ENCODE measurements at places on chromosomes 12 and 14.
A peak's percentile ranks its signal among the peaks of the same experiment; 100 is the strongest.

DNA sequence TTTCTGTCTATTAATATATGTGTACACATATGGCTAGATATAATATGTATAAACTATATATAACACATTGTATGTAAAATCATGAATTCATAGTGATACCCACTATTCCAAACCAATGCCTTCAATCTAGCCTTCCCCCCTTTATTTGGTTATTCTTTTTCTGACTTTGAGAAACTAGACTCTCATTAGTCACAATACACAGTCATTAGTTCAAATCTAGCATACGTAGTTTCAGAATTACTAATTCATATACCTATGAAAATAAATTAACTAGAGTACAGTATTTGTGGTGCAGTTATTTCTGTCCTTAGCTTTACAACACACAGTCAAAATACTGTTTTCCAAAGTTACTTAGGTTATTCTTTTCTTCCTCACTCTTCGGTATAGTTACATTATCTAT, 268.2 kb downstream of the DPF3 start:
- DNase-seq = no peak

- no peak for DNase-seq
Observed at GRCh38 chr12:25796523-25797000, 161.9 kb upstream of the RASSF8 start.

GRCh38 chr14:77561881-77562280, 54.6 kb downstream of the SPTLC2 start:
- DNase-seq = no peak

- DNase-seq = no peak
Observed at GRCh38 chr12:10636611-10637010, 23.2 kb upstream of the MAGOHB start.

DNA sequence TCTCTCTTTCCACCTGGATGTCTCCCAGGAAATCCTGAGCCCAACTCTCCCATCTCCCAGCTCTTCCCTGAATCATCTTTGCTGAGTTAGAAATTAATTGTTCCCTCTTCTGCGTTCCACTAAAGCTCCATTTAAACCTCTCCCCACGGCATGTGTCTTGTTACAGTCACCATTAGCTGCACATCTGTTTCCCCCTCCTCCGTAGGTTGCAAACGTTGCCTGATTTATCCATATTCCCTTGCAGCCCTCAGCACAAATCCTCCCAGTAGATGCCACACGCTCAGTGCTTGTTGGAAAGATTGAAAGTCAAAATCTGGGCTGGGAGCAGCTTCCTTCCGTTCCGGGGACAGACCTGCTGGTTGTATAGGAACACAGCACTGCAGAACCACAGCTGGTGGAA, 90.4 kb downstream of the SLC24A4 start:
- DNase-seq = no peak

DNA sequence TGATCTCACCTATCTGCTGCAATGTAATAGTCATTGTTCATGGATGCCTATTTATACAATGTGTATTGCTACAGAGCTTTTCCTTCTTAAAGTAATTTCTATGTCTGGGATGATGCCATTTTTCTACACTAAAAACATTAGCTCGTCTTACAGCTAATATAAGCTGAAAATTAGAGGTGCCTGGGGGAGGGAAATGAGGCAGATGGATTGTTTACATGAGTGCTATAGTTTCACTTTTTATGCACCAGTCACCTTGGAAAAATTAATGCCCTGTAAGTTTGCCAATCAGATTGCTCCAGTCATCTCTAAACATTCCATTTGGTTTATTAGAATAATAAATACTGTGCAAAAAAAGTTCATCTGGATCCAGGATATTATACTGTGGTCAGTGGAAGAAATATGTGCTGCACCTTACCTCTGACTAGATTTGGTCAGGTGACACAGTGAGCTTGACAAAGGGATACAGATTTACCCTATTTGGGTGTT, 436.2 kb downstream of the RAD51B start:
- no peak for DNase-seq

GRCh38 chr14:68191567-68192321, 372.2 kb downstream of the RAD51B start:
- DNase-seq = no peak

- DNase-seq = no peak
Observed at GRCh38 chr12:93167331-93167730, 210.4 kb upstream of the NUDT4 start.

GRCh38 chr12:122491991-122492390, 8.7 kb downstream of the ZCCHC8 start:
- no peak for DNase-seq

- no peak for DNase-seq
Observed at GRCh38 chr12:95505039-95505438, 31.1 kb downstream of the METAP2 start.

DNA sequence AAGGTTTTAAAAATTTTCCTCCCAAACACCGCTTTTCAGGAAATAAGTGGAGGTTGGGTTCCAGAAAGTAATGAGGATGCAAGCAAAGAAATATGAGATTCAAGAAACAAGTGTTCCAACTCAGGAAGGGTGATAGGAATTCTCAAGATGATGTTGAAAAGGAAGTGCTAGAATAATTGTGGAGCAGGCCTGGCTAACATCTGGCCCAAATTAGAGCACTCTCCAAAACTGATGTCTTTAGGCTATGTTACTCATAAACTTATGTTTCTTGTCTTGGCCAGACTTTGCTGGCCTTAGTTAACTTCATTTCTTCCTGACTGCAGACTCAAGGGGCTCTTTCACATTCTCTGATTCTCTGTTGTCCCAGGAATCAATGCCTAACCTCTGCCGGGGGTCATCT, 116.3 kb downstream of the TMTC3 start:
- no peak for DNase-seq

- no peak for DNase-seq
Observed at GRCh38 chr14:89675590-89675989, 258.6 kb upstream of the FOXN3 start.

- no peak for DNase-seq
Observed at GRCh38 chr12:83113945-83114344, 427.2 kb downstream of the TMTC2 start.

DNA sequence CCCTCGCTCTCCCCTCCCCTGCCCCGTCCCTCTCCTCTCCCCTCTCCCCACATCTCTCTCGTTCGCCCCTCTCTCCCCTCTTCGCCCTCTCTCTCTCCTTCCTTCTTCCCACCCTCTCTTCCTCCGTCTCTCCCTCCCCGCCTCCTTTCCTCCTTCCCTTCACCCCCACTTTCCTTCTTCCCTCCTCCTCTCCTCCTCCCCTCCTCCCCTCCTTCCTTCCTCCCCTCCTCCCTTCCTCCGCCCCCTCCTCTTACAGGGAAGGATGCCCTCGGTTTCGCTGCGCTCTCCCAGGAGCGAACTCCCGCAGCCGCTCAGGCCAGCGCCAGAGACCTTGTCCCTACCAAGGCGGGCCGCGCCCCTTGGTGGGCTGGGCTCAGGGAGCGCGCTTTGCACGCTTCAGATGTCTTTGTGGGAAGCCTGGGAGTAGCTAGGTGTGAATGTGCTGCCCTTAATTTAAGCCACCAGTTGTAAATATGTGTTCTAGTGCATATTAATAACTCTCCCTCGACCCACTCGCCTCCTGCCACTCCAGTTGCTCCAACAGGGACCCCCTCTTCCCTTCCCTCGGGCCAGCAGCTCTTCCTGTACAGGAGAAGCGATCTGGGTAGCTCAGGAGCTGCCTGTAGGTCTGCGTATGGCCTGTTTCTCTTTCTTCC, 13.3 kb upstream of the MAP3K9 start:
- DNase-seq = no peak

- no peak for DNase-seq
Observed at GRCh38 chr12:52942066-52942900, 6.6 kb upstream of the KRT18 start.

GRCh38 chr14:99137913-99138571, 134.0 kb downstream of the BCL11B start:
- no peak for DNase-seq

DNA sequence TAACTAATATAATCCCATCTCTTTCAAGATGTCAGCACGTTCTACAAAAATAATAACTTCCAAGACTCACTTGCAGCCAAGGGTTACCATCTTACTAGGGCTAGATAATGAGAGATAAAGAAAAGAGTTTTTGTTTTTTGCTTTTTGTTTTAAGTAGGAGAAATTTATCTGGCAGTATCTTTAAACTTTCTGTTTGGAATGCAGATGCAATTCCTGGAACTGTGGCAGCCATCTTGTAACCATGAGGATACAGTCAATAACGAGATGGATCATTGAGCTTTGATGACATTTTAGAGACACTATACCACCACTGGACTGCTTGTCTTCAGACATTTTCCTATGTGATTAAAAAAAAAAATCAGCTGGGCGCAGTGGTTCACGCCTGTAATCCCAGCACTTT, 171.2 kb upstream of the ARID2 start:
- DNase-seq = no peak

GRCh38 chr14:56524971-56525677, 54.5 kb upstream of the TMEM260 start:
- no peak for DNase-seq

GRCh38 chr12:106140223-106140986, 1.7 kb upstream of the NUAK1 start:
- no peak for DNase-seq

GRCh38 chr12:77696183-77696582, 134.5 kb upstream of the NAV3 start:
- DNase-seq = no peak

DNA sequence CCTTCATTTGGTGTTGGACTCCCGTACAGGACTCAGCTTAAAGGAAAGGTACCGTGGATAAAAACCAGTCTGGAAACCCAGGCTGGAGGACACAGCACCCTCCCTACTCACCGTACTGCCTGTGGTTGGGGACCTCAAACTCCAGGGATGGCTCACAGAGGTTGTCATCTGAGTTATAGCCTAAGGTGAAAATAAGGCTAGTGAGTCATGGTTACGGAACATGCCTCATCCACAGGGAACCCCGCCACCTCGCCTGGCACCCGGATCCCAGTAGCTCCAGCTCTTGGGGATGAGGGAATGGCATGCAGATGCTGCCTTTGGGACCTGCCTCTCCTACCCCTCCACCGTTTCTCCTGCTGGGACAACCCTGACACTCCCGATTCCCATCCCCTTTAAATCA, 36.8 kb upstream of the GPR68 start:
- no peak for DNase-seq

DNA sequence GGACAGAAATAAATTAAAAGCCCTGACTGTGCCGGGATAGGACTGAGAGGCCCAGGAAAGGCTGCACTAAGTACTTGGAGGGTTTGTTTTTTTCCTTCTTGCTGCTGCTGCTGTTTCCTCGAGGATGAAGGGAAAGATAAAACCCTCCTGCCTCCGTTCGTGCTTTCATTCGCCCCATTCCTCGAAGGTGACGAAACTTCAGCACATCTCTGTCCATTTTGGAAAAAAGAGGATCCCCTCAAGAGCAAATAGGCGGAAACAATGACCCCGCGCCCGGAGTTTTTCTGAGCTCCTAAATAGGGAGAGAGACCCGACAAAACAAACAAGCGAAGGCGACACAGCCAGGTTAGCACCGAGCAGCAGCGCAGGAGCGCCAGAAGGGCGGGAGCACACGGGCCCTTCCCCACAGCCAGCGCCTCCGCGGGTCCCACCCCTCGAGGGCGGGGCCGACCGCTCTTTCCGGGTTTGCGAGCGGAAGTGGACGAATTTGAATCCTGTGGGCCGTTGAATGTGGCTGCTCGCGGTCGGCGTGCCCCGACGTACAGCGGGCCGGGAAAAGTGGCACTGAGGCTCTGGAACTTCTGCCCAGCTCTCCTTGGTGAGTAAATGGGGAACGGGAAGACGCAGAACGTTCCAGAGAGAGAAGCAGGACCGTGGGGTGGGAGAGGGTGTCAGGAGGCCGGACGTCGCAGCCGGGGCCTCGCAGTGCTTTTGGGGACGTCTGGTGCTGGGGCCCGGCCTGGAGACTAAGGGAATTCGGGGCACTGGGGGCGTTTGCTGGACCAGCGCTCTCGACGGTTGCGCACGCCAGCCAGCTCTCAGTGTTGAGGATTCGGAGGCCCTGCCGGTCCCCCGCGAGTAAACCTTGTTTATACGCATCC, at the start of gene G2E3:
Gene G2E3 (plus strand): TSS at position 484 of the 881 bp plus-strand sequence. CDS start 21,922 bp downstream, outside the sequence.
- DNase-seq = peak; percentile 78

DNA sequence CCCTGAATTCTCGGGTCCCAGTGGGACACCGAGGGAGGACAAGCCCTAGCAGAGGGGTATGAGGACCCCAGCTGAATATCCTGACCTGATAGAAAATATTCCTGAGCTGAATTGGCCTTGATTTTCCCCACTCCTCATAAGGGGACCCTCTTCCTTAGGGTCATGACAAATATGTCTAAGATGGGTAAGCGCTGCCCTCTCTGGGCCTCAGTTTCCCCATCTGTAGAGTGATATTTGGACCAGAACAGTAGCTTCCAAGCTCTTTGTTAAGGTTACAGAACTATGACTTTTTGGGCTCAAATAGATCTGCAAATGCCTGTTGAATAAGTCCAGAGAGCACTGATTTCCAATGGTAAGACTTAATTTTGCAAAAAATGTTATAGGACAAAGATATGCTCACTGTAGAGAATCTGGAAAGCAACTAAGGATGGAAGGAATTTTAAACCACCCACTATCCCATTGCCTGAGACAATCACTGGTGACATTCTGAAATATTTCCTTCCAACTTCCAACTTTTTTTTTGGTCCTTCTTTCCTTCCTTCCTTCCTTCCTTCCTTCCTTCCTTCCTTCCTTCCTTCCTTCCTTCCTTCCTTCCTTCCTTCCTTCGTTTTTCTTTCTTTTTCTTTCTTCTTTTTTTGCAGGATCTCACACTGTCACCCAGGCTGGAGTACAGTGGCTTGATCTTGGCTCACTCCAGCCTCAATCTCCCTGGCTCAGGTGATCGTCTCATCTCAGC, 32.0 kb downstream of the MYL2 start:
- DNase-seq = no peak

DNA sequence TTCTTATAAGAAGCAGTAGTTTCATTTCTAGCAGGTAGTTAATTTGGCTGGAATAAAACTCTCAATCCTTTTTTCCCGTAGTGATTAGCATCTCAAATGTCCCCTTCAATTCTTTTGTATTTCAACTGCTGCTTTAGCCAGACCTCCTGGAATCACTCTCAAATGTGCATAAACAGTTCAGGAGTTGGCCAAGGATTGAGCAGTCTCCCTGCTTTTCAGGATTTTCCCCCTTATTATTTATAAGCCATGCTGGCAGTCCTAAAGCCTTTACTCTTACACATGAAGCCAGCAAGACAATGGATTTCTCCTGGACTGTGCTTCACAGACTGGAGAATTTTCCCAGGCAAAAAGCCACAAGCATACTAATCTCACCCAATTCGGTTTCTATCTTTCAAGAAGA, 950.1 kb downstream of the VRK1 start:
- no peak for DNase-seq

- DNase-seq = no peak
Observed at GRCh38 chr12:52337054-52337453, 15.9 kb upstream of the KRT83 start.

DNA sequence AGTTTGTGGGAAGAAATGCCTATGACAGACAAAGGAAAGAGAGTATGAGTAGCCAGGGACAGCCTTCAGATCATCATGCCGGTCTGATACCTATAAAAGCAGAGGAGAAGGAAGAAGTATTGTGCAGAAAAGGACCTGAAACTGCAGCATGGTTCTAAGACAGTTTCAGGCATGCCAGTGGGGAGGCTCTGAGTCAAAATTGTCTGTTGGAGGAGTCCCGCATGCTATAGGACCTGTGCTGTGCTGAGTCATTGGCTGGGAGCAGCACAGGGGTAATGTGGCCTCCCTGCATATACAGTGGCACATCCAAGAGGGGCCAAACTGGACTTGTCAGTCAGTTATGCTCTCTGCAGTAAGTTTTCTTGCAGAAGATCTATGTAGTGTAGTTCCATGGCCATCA, 40.7 kb downstream of the NEUROD4 start:
- DNase-seq = no peak

GRCh38 chr12:89260841-89261637, 91.3 kb downstream of the DUSP6 start:
- no peak for DNase-seq

Measured in activated CD4-positive, CD25-positive, alpha-beta regulatory T cell (primary cell).